Glomerular endothelial cell (primary cell): ENCODE measurements at places on chromosomes 16 and 17. TPM values are rescaled to one million over a fixed set of nuclear protein-coding genes. Genes with fewer than 3 reads are reported as not detected.

- no peak for DNase-seq
These were observed 92.9 kb upstream of the CHMP6 start for GRCh38 chr17:80898716-80899115.

- no peak for DNase-seq
These were observed 154.0 kb downstream of the TMEM132E start for GRCh38 chr17:34733333-34733732.

DNA sequence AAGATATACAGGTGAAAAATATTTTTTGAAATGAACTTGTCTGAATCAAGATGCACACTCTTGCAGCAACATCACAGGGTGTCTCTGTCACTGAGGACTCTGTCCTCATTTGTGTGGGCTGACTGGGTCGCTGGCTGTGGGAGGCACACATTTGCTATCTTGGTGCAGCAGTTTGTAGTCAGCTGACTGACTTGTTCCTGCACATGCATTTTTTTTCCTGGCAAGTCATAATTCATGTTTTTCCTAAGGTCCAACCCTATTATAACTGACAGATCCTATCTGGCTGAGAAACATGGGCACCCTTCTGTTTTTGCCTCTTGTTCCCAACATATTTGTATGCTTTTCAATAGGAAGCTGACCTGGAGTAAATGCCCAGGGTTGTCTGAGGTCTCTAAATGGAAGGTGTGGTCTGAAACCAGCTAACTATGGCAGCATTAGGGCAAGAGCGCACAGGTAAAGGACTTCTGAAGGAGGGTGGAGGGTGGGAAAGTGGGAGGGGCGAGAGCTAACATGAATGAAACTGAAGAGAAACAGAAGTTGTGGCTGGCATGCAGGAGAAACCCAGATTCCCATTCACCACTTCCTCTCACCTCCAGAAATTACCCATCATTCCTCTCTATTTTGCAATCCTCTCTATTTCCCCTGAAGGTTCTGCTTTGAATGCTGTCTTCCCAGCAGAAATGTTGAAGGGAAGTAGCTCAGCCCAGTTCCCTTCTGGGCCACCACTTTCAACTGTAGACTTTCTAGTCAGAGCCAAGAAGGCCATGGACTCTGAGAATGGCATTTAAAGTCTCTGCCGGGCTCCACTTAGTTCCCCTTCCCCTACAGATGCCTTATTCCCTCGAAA, 166.1 kb downstream of the PRKCA start:
- DNase-seq: no peak

DNA sequence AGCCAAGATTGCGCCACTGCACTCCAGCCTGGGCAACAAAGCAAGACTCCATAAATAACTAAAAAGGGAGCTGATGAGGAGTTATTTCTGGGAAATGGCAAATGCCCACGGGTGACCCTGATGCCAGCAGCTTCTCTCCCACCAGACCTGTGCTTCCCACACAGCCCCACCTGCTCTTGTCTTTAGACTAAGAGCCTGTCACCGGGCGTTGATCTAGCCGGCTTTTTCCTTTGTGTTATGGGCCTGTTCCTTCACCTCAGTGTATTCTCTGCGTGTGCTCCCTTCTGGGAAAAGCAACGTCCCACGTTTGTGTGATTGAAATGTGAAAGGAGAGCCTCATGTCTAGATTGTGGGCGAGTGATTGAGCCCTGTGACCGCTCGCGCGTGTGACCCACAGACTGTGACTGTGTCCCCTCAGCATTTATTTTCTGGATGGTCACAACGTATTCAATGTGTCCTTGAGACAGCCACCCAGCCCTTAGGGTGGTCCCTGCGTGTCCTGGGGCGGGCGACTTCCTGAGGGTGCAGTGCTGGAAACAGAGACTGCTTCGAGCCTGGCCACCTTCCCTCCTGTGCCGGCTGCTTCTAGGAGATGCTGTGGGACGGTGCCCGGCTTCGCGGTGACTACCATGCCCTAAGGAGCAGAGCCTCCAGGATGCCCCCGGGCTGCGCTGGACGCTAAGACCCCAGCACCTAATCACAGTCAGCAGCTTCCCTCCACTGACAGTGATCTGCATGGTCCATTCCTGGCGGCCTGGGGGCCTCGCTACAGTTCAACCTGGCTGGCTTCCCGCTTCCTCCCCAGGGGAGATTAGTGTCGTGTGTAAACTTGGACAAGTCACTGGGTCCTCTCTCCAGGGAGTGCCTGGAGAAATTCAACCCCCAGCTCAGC, 7.8 kb upstream of the RNPS1 start:
- DNase-seq: no peak

AFMID gene
- 48.5 and 64.7 TPM in 2 replicates for total RNA-seq

DNA sequence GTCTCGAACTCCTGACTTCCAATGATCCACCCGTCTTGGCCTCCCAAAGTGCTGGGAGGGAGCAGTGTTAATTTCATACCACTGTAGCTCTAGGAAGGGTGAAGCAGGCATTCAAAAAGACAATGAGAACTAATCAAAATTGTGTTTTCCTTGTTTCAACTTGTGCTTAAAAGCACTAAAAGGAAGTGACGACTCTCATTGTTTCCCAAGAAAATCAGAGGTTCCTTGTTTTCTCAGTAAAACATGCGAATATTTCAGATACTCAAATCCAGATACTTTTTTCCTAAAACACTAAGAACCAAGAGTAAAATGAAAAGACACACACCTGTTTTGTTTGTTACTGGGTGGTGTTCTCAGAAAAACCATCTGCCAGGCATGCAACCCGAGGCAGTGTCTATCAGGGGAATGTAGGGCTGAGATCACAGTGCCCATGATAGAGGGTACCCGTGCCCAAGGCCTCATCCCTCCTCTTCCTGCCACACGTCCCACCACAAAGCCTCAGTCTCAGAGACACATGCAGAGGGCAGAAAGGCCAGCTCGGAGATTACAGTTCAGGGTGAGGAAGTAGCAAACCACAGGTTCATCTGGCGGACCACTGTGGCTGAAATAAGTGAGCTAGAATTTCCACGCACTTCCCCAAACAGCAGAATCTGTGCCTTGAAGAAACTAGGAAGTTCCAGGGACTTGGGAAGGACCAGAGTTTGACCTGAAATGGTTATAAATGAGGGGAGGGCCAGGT, 33.7 kb downstream of the GINS3 start:
- DNase-seq: no peak
